ENCODE measurements at places on chromosomes 5 and 9.

GRCh38 chr5:19258686-19259085 is 729.3 kb downstream of the CDH18 start:
- no peak for DNase-seq

- peak; percentile 85 for DNase-seq
Measured at GRCh38 chr5:181261320-181262049, 542 bp upstream of the TRIM52 start.

DNA sequence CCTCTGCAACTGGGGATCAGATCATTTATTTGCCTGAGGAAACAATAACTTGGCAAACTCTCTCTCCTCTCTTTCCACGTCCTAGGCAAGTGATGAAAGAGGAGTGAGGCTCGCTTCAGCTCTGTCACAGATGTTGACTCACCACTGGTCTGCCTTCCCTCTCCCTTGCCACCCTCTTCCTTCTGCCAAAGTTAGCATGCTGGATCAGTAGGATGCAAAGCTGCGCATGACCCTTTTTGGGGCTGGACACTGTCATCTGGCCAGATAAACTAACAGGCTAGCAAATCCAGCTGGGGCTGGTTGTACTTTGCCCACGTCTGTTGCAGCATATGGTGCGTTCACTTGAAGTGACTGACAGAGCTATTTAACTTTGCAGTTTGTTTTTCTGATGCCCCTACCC is 36.2 kb upstream of the SMARCA2 start:
- no peak for DNase-seq

GRCh38 chr5:2139478-2139877 is 256.8 kb upstream of the IRX4 start:
- DNase-seq = no peak

DNA sequence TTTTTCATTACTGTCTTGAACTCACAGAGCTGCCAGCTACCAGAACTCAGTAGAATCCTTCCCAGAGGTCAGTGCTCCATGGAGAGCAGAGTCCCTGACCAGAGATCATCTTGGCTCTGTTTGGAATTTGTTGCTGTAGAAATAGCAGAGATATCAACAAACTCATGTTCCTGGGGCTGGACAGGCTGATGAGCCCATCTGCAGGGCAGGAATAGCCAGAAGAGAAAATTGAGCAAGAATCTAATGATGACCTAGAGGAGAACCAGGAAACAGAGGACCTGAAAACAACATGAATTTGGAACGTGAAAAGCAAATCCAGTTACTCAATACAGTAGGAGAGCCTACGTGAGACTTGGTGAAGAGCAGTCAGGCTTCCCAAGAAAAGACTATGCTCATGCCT is 437.8 kb downstream of the PLK2 start:
- DNase-seq = no peak

DNA sequence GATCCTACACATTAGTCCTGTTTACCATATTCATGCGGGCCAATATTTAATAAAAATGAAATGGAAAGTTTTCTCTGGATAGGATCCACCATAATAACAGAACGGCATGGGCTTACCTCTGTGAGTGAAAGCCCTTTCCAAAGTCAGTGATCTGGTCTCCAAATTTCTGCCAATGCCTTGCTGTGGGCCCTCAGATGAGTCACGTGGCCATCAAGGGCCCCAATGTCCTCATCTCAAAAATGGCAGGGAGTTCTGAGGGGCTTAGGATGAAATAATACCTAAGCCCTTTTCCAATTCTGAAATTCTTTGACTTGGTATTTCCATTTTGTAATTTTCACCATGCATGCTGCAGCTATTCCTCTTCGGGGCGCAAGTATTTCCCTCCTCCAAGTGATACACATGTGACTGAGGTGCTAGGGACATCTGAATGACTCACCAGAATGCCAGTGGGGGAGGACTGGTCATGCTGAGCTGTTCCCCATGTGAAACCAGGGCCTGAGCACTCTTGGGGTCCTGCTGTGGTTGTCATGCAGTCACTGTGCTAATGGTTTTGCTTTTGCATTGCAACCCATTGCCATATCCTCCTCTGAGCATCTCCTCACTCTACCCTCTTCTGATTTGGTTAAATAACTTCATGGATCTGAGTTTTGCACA is 35.0 kb downstream of the ITK start:
- no peak for DNase-seq

- DNase-seq = no peak
Measured at GRCh38 chr9:83623679-83624076, 735 bp downstream of the IDNK start.

DNA sequence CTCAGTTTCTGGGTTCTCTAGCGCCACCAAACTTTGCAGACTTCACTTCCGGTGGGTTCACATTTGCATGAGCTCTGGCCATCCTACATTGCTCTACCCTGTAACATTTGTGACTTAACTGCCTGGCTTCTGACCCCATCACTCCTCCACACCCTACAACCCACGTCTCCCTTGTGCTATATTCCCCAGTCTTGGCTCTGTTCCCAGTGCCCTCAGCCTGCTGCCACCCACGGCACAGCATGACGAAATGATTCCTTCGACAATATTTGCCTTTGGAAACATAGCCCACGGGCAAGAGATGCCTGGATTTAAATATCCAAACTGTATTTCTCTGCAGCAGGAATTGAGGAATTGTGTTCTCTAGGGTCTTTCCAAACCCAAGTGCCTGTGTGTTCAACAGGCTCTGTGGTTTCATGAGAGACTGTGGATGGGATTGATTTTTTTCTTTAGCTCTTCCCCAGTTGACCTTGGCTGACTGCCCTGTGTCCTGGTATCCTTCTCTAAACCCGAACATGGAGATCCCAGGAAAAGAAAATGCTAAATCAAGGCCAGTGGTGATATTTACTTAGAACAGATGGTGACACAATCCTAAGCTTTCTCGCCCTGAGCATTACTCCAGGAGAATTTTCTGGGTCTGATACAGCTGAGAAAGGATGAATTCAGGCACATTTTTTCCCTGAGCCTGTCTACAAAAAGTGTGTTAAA is 44.4 kb upstream of the GRIA1 start:
- no peak for DNase-seq

DNA sequence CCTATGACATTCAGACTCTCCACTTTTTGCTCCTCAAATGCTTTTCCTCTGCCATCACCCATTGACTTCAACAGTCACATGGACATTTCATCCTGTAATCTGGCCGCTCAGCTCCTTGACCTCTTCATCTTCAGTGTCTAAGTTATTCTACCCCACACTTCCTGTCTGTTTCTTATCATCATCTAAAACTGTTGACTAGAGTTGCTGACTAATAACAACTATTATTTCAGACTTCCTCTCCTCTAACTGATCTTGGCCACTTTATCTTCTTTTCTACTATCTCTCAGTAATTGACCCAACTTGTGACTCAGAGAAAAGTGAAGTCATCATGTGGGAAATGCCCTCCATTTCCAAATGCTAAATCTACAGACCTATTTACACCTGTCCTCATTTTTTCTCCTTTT is 254.7 kb upstream of the TRPC7 start:
- no peak for DNase-seq

- DNase-seq = no peak
Measured at GRCh38 chr5:147372191-147372590, 137.4 kb downstream of the STK32A start.

DNA sequence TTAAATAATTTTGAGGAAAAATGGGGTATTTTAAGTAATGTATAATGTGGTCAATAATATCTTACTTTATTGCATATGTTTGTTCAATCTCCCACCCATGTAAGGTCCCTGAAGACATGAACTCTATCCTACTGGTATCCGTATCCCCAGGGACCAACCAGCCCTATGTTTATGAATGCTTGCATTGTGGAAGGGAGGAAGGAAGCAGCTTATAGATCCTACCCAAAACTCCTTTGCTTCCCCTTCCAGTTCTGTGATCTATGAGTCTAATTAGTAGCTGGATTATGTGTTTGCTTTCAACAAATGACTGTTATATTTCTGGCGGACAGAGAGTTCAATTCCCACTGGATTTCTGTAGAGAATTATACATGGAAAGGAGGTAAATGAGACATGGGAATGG is 45.6 kb downstream of the CNTRL start:
- DNase-seq = no peak

DNA sequence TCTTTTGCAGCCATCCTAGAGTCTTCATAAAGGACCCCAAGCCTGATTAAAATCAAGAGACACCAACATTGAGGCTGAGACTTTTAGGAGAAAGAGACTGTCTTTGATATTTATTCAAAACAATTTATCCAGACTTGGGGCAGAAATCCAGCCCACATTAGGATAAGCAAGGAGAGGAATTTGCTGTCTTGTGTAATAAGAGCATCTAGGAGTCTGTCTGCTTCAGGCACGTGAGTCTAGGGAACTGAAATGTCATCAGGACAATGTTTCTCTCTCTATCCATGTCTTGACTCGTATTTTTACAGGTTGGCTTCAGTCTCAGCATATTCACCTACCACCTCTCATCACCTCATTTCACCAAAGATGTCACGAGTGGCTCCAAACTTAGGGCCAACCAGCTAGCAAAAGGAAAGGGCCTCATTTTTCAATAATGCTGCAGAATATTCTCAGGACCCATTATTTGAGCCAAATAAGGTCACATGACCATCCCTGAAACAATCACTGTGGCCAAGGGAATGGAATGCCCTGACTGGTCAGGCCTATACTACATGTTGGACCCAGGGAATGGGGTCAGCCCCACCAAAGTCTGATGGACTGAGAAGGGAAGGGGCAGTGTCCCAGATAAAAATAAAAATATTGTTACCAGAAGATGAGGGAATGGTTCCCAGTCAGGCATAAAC is 70.3 kb upstream of the SAP30L start:
- no peak for DNase-seq

- no peak for DNase-seq
Measured at GRCh38 chr5:147417135-147417813, 92.6 kb downstream of the DPYSL3 start.

- DNase-seq = no peak
Measured at GRCh38 chr9:129929496-129930125, 94.4 kb downstream of the USP20 start.

GRCh38 chr9:22405869-22406659 is 40.6 kb upstream of the DMRTA1 start:
- no peak for DNase-seq

DNA sequence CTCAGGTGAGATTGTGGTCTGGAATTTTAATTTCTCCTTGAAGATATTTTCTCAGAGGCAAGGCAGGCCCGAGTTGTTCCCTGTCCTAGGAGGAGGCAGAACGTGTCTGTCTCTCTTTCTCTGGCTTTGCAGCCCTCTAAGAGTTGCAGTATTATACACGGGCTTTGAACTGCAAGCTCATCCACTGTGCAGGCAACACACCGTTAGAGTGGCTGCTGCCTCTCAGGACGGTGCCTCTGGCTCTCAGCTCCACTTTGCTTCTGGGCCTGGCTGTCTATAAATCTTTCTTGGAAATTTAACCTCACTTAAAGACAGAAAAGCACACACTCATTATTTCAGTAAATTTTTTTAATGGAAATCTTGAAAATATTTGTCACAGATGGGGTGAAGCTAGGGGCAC is 170.1 kb upstream of the ADCY2 start:
- no peak for DNase-seq

DNA sequence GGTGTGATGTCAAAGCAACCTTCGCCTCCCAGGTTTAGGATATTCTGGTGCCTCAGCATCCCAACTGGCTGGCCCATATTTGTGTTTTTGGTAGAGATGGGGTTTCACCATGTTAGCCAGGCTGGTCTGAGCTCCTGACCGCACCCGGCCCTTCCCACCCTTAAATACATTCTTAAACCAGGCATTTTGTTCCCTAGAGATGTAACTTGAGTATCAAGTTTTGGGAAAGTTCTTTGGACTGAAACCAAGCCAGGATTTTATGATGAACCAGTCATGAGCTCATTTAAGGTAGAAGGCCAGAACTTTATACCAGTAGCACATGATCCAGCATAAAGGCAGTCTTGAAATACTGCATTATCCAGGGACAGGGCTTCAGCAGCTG is 3.5 kb downstream of the RPL7A start:
- no peak for DNase-seq

DNA sequence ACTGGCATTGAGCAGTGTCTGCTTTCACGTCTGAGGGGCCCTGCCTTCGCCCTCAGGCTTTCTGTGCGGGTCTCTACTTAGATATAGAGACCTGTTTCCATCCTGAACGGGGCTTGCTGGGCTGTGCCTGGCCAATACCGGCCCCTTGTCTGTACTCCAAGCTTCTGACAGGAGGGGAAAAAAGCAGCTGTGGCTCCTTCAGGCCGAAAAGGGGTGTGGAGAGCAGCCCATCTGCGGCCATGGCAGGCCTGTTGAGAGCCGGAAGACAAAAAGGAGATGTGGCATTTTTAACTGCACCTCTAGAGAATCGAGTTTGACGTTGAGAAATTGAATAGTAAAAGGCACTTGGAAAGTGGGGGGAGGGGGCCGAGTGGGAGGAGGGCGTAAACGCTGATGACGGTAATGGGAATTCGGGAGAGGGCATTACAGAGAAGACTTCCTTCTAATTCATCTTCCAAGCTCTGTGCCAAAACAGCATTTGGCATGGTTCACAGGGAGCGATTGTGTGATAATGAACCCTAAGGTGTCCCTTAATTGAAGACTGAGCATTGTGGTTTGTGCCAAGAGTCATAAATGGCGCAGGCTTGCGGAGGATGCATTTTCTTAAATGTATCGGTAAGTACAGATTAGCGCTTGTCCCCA is 25.1 kb upstream of the PRDM12 start:
- DNase-seq = no peak

DNA sequence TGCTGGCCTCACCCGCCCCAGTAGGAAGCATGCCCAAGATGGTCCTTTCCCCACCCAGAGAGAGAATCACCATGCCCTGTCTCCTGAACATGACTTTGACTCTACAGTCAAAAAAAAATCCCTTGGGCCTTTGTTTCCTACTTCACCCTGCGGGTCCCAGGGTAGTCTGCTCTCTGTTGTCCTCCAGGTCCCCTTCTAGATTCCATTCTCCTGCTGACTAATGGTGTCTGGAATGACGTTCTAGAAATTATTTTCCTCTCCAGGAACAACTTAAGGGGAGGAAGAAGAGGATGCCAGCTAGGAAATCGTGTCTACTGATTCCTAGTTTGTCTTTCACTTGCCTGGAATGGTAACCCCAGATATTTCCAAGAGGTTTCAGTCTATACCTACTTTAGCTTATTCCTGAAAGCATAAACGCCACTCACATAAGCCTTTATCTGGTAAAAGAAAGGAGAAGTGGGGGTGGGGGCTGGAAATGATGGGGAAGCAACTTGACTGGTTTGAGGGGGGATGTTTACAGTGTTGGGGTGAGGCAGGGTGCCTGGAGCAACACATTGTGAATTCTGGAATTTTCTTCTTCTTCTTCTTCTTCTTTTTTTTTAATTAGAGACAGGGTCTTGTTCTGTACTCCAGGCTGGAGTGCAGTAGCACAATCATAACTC is 93.9 kb downstream of the SNX18 start:
- DNase-seq = no peak

- no peak for DNase-seq
Measured at GRCh38 chr5:1053391-1054017, 44.9 kb downstream of the NKD2 start.

All from CD4-positive, alpha-beta memory T cell (primary cell).